ENCODE measurements at places on chromosomes 4 and X. TPM values are rescaled to one million over a fixed set of nuclear protein-coding genes. Genes with fewer than 3 reads are reported as not detected.

SPANXB1 gene
- not detected for total RNA-seq

H2BW2 gene
- not detected for total RNA-seq

DNA sequence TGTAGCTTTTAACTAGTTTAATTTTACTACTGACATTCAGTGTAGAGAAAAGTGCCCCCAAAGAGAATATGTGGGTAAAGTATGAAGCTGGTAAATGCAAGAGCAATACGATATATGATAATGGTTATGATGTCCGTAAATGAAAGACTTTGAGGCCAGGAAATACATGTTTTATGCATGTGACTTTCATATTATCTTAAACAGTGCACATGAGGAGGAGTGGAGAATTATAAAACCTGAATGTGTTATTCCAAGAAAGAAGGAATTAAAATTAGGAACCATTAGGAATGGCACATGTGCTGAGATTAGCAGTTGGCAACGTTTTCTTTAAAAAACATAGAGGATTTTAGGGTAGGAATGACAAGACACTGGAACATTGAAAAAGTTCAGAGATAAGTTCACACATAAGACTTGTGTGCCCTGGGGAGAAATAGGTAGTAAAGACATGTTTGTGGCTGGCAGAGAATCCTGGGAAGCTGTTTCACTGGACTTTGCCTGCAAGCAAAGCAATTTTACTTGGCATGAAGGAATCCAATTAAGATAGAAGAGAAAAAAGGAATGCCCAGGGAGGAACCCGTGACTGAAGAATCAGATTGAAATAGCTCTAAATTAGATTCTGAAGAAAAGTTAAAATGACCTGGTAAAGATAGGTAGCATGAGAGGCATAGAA lies 20.0 kb downstream of the GK start:
- no peak overlapping the region for H3K27ac ChIP-seq
- H3K4me1 ChIP-seq, result no peaks in the 10 kb centered on the region
- no peaks in the 10 kb centered on the region for H3K27me3 ChIP-seq
- DNase-seq, result no peak

GRCh38 chrX:37690119-37690518 lies 4.5 kb downstream of the XK start:
- no peak for DNase-seq
- peaks cover 4% of the 10 kb centered on the region for H3K4me1 ChIP-seq
- H3K4me3 ChIP-seq, result no peak overlapping the region
- H3K27ac ChIP-seq, result no peak overlapping the region

GRCh38 chr4:84965553-84966381 lies 723 bp downstream of the WDFY3 start:
- peak overlapping the region; percentile 78 for H3K27ac ChIP-seq
- H3K36me3 ChIP-seq, result no peaks in the 10 kb centered on the region
- peaks cover 17% of the 10 kb centered on the region for H3K4me1 ChIP-seq
- no peaks in the 10 kb centered on the region for H3K27me3 ChIP-seq
- DNase-seq, result peak; percentile 74
- peak overlapping the region; percentile 98 for H3K4me3 ChIP-seq

- H3K27ac ChIP-seq, result no peak overlapping the region
- no peaks in the 10 kb centered on the region for H3K36me3 ChIP-seq
- no peak overlapping the region for H3K4me3 ChIP-seq
- H3K4me1 ChIP-seq, result no peaks in the 10 kb centered on the region
These were observed 250.8 kb downstream of the SLC39A8 start for GRCh38 chr4:102094481-102094880.

GRCh38 chr4:77095101-77095821 lies 19.5 kb upstream of the CCNI start:
- H3K27me3 ChIP-seq, result no peaks in the 10 kb centered on the region
- H3K4me3 ChIP-seq, result no peak overlapping the region
- no peaks in the 10 kb centered on the region for H3K4me1 ChIP-seq
- H3K36me3 ChIP-seq, result no peaks in the 10 kb centered on the region
- H3K27ac ChIP-seq, result no peak overlapping the region
- DNase-seq, result peak; percentile 85

- no peaks in the 10 kb centered on the region for H3K27me3 ChIP-seq
- H3K4me1 ChIP-seq, result no peaks in the 10 kb centered on the region
- H3K27ac ChIP-seq, result peak within 1 kb of the TSS; percentile 50
- DNase-seq, result peak; percentile 77
- H3K4me3 ChIP-seq, result no peak within 1 kb of the TSS
- H3K36me3 ChIP-seq, result no peaks in the 10 kb centered on the region
These were observed at the start of gene IGSF1 for GRCh38 chrX:131288738-131289511. TSS of gene IGSF1 (minus strand) at chrX:131289306. CDS start at chrX:131286674, 2,632 bp downstream.

DNA sequence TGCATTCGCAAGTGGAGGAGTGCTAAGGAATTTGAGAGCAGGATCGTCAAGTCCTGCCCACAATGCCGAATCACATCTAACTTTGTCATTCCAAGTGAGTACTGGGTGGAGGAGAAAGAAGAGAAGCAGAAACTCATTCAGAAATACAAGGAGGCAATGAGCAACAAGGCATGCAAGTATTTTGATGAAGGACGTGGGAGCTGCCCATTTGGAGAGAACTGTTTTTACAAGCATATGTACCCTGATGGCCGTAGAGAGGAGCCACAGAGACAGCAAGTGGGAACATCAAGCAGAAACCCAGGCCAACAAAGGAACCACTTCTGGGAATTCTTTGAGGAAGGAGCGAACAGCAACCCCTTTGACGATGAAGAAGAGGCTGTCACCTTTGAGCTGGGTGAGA lies 100.2 kb upstream of the MED14 start:
- H3K4me3 ChIP-seq, result no peak overlapping the region
- DNase-seq, result peak; percentile 50
- H3K27ac ChIP-seq, result peak overlapping the region; percentile 52
- H3K36me3 ChIP-seq, result no peaks in the 10 kb centered on the region

DNA sequence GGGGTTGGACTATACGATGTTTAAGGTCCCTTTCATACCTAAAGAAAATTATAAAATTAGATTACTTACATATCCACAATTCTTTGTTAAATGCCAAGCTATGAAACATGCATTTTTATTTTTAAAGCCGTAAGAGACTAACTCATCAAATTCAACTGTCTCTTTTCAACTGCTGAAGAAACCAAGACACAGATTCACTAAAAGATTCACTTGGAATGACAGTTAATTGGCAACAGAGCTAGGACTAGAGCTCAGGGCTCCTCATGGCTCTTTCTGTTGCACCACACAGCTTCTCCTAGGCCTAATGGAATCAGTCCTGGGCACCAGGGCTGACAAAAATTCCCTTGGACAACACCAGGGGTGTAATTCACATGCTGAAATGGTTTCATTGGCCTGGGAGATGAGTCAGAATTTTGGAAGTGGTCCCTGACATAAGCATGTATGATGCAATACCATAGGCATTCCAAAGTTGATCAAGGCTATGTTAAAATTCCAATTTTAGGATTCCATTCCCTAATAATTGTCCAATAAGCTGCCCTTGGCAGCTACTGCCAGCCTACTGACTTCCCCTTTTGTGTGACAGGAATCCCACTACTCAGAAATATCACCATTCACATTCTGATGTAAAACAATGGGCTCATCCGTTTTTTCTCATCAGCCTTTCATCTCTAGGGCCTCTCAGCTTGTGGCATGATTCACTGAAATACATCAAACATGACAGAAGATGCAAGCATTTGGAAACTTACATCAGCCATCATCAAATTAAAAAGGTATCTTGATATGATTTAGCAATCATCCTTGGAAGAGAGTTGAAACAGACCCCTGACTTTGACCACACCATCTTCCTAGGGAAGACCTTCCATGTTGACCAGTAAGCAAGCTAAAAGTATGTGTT lies 54.2 kb downstream of the PLAC1 start:
- H3K27me3 ChIP-seq, result no peaks in the 10 kb centered on the region
- no peaks in the 10 kb centered on the region for H3K36me3 ChIP-seq
- H3K4me3 ChIP-seq, result no peak overlapping the region

GRCh38 chrX:77119706-77120105 lies 327.5 kb upstream of the FGF16 start:
- no peaks in the 10 kb centered on the region for H3K36me3 ChIP-seq
- H3K27ac ChIP-seq, result no peak overlapping the region
- no peaks in the 10 kb centered on the region for H3K27me3 ChIP-seq
- no peak overlapping the region for H3K4me3 ChIP-seq

NPNT gene
- 630 TPM for total RNA-seq
